ENCODE measurements at places on chromosomes 13 and 19. TPM values are rescaled to one million over a fixed set of nuclear protein-coding genes. Genes with fewer than 3 reads are reported as not detected.

KIR3DL2 gene
- not detected for total RNA-seq

SYDE1 gene
- total RNA-seq: 33.3 TPM

CYP2F1 gene
- total RNA-seq: not detected

CABP5 gene
- not detected for total RNA-seq

DHDH gene
- total RNA-seq: 0.13 TPM

NOVA2 gene
- under 0.01 TPM for total RNA-seq

MEDAG gene
- total RNA-seq: 75.3 TPM

POSTN gene
- total RNA-seq: 98.8 TPM

CYP4F22 gene
- not detected for total RNA-seq

RNF113B gene
- not detected for total RNA-seq

OCEL1 gene
- total RNA-seq: 3.7 TPM

CASP14 gene
- not detected for total RNA-seq

ZNF850 gene
- total RNA-seq: 3.8 TPM

SELENOV gene
- not detected for total RNA-seq

PLEKHF1 gene
- total RNA-seq: 36.9 TPM

PCDH17 gene
- total RNA-seq: 0.22 TPM

AZU1 gene
- not detected for total RNA-seq

SIGLEC12 gene
- total RNA-seq: not detected

ZNF570 gene
- total RNA-seq: 12.3 TPM

Measured in articular chondrocyte of knee joint (primary cell).